ENCODE measurements at places on chromosomes 11 and 22.
A peak's percentile ranks its signal among the peaks of the same experiment; 100 is the strongest.

- peaks cover 21% of the 10 kb centered on the region for H3K36me3 ChIP-seq
- no peak overlapping the region for H3K27ac ChIP-seq
- H3K4me1 ChIP-seq, result no peaks in the 10 kb centered on the region
- no peaks in the 10 kb centered on the region for H3K27me3 ChIP-seq
- no peak overlapping the region for H3K4me3 ChIP-seq
Observed at GRCh38 chr22:17536269-17536668, 27.0 kb upstream of the SLC25A18 start.

DNA sequence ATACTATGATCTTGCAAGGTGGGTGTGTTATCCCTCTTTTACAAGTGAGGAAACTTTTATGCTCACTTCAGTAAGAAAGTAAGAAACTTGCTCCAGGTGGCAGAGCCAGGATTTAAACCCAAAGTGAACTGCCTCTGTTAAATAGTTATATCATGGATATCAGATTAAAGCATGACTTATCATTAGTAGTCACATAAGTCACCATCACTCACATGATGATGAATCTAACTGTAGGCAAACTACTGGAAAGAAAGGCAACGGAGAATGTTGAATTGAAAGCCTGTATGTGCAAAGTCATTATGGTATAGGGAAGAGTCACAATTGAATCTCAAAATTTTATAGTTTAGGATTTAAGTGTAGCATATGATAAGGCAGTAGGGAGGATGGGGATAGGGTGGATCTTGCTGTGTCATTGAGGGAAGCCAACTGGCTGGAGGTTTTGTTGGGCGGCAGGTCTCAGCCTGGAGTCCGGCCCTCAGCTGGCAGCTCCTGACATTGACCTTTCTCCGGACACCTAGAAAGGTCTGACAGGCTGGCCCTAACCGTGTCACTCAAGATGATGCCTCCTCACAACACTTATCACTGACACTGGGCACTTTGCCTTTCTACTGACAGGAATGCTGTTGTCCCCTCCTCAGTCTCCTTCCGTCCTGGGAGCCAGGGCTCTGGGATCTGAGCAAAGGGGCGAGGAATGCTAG, 98.3 kb downstream of the EMSY start:
- peaks cover 58% of the 10 kb centered on the region for H3K36me3 ChIP-seq
- H3K27me3 ChIP-seq, result no peaks in the 10 kb centered on the region
- H3K4me3 ChIP-seq, result no peak overlapping the region
- no peaks in the 10 kb centered on the region for H3K4me1 ChIP-seq

- H3K36me3 ChIP-seq, result no peaks in the 10 kb centered on the region
- peaks cover 25% of the 10 kb centered on the region for H3K4me1 ChIP-seq
- peaks cover 12% of the 10 kb centered on the region for H3K27me3 ChIP-seq
- H3K4me3 ChIP-seq, result no peak overlapping the region
- no peak overlapping the region for H3K27ac ChIP-seq
Observed at GRCh38 chr11:130429983-130430382, 1.6 kb upstream of the ADAMTS8 start.

DNA sequence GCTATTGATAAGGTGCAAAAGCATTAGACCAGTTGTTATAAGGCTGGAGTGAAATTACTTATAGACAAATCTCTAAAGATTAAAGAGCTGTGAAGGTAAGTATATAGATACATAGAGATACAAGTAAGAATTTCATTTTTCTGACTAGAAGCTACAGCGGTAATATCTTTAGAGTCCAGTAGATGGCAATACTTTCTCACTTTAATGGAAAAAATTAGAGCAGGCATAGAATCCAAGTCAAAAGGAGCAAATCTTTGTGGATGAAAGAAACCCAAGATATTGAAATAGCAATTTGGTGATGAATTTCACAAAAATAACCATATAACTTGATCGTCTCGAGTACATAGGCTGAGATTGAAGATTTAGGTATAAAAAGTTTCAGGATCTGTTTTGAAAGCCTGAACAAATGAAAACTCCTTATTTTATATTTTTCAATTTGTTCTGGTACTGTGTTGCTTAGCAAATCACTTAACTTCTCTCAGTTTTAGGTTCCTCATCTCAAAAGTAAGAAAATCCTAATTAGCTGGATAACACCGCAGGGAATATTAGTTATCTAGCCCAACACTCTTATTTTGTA, 81.9 kb downstream of the UVRAG start:
- no peaks in the 10 kb centered on the region for H3K27me3 ChIP-seq
- H3K36me3 ChIP-seq, result no peaks in the 10 kb centered on the region
- no peak overlapping the region for H3K27ac ChIP-seq
- H3K4me3 ChIP-seq, result no peak overlapping the region

DNA sequence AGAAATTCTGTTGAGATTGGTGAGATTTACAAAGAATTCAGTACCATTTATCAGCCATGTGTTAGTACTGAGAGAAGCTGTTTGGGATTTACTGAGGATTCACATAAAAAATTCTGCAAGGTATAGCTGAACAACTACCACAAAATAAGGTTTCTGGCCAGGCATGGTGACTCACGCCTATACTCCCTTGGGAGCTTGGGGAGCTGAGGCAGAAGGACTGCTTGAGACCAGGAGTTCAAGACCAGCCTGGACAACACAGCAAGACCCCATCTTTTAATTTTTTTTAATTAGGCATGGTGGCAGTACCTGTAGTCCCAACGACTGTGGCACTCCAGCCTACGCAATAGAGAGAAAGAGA, 86.7 kb downstream of the SIK3 start:
- no peaks in the 10 kb centered on the region for H3K4me1 ChIP-seq
- DNase-seq, result no peak
- H3K36me3 ChIP-seq, result no peaks in the 10 kb centered on the region
- no peak overlapping the region for H3K27ac ChIP-seq

DNA sequence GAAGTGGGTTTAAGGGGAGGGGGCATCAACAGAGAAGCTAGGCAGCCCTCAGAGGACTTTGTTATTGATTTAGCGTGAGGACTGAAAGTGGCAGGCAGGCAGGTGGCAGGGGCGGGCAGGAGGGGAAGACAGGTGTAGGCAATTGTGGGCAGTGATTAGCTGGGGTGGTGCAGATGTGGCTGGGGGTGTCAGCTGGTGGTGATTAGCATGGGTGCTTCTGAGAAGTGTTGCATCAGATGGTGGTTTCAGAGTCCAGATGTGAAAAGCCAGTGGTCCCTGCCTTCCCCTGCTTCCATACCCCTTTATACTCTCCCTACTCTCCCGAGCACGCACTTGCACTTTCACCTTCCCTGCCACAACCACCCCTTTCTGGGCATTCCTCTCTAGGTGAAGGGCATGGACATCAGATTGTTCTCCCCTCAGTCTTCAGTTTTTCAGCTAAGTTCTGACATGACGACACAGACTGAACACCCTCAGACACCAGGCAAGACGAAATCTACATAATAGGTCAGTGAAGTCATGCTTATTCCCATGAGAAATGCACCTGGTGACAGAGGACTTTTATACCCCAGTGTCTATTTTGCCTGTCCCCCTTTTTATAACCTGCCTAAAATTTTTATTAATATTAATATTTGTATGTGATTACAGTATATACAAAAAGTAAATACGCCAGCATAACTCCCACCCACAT, 435.7 kb upstream of the CADM1 start:
- peaks cover 2% of the 10 kb centered on the region for H3K27me3 ChIP-seq
- no peaks in the 10 kb centered on the region for H3K4me1 ChIP-seq
- no peak overlapping the region for H3K4me3 ChIP-seq
- H3K36me3 ChIP-seq, result no peaks in the 10 kb centered on the region

GRCh38 chr11:119865661-119866156, 136.7 kb upstream of the NECTIN1 start:
- no peaks in the 10 kb centered on the region for H3K27me3 ChIP-seq
- no peak overlapping the region for H3K27ac ChIP-seq
- no peak overlapping the region for H3K4me3 ChIP-seq
- H3K36me3 ChIP-seq, result no peaks in the 10 kb centered on the region

- no peaks in the 10 kb centered on the region for H3K27me3 ChIP-seq
- H3K36me3 ChIP-seq, result peaks cover 3% of the 10 kb centered on the region
Observed at GRCh38 chr22:17629641-17630040, 1.1 kb upstream of the ATP6V1E1 start.

DNA sequence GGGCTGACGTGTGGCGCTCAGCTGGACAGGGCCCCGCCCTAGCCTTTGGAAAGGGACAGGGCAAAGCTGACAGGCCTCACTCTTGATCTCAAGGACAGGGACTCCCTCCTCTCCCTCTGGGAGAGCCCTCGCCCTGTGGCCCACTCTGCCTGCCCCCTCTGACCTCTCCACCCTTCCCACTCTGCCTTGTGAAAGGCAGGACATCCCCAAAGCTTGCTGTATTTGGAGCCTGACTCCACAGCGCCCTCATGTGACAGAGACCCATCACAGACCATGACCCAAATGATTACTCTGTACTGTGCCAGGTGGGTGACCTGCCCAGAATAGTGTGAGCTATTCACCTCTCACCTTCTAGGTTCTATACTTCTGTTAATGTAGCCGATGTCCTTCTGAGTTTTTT, 18.8 kb downstream of the P2RY2 start:
- DNase-seq, result peak; percentile 60
- H3K27me3 ChIP-seq, result no peaks in the 10 kb centered on the region
- peaks cover 27% of the 10 kb centered on the region for H3K4me1 ChIP-seq
- no peaks in the 10 kb centered on the region for H3K36me3 ChIP-seq

GRCh38 chr11:93199616-93200015, 1.8 kb upstream of the SLC36A4 start:
- H3K27me3 ChIP-seq, result no peaks in the 10 kb centered on the region
- no peak overlapping the region for H3K4me3 ChIP-seq
- DNase-seq, result no peak
- no peak overlapping the region for H3K27ac ChIP-seq
- H3K4me1 ChIP-seq, result peaks cover 6% of the 10 kb centered on the region

DNA sequence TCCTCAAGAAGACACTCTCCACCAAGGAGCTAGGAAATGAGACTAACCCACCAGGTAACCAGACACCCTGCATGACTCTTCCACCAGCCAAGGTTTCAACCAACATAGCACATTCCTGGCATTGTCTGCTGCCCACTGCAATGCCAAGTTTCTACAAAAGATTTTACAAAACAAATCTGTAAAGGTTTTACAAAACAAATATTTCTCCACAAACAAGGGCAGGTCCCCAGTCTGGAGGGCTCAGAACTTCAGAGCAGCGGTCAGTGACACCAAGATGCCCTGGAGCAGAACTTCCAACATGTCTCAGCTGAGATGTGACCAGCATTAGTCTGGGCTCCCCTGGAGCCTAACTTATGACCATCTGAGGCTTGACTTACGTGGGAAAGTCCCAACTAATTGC, 14.0 kb downstream of the GALNT18 start:
- H3K27me3 ChIP-seq, result no peaks in the 10 kb centered on the region
- H3K4me3 ChIP-seq, result no peak overlapping the region
- H3K27ac ChIP-seq, result no peak overlapping the region
- no peaks in the 10 kb centered on the region for H3K36me3 ChIP-seq

DNA sequence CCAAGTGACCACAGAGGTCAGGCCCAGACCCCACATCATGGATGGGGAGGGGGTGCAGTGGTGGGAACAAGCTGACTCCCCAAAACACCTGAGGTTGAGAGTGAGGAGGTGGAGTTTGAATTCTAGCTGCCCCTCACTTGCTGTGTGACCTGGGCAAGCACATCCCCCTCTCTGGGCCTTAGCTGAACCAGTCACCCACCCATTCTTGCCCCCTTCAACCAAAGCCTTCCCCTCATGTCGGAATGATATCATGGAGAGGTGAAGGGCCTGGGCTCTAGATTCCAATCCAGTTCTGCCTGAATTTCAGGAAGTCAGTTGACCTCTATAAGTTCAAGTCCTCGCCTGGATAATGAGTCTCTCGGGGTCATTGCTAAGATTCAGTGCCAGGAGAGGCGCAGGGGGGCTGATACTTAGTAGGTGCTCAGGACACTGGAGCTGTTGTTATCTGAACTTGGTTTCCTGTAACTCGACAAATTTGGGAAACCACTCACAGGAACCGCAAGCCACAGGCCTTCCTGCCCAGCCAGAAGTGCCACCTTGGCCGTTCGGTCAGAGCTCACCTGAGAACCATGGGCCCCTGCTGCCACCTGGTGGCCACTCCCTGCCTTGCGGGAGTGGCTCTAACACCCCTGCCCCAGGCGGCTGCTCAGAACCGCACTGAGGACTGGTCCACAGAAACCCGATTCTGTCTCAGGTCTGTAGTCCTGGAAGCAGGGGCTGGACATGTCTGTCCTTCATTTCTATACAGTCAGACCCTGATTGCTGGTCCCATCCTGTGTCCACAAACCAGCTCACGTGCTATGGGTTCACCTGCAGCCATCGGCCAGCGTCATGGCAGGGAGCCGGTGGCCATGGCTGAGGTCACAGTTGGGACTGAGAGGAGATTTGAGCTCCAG, 6.9 kb downstream of the CDC42EP1 start:
- DNase-seq, result peak; percentile 86
- H3K4me1 ChIP-seq, result peaks cover 89% of the 10 kb centered on the region
- H3K4me3 ChIP-seq, result no peak overlapping the region
- peak overlapping the region; percentile 59 for H3K27ac ChIP-seq

GRCh38 chr11:123111465-123111864, 49.5 kb upstream of the HSPA8 start:
- no peak overlapping the region for H3K4me3 ChIP-seq
- no peak overlapping the region for H3K27ac ChIP-seq
- no peaks in the 10 kb centered on the region for H3K36me3 ChIP-seq

GRCh38 chr11:102882389-102883024, 7.7 kb upstream of the MMP12 start:
- H3K4me3 ChIP-seq, result no peak overlapping the region
- no peaks in the 10 kb centered on the region for H3K27me3 ChIP-seq
- no peak for DNase-seq
- no peaks in the 10 kb centered on the region for H3K36me3 ChIP-seq
- H3K27ac ChIP-seq, result no peak overlapping the region

DNA sequence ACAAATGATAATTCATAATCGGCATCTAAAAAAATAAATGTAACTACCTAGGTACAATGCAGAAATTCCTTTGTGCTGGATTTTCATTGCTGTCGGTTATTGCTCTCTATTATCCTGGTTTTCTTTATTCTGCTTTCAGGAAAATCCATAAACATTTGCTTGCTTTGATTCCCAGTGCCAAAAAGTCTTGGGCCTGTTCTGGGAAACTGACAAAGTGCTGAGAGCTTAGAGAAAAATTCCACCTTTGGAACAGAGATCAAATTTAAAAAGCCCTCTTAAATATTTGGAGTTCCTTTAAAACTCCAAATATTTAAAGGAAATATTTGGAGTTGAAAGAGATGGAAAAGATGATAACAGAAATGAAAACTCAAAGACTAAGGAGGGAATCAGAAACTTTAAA, 87.3 kb upstream of the ZBED5 start:
- no peaks in the 10 kb centered on the region for H3K36me3 ChIP-seq
- no peaks in the 10 kb centered on the region for H3K27me3 ChIP-seq
- DNase-seq, result no peak
- H3K4me3 ChIP-seq, result no peak overlapping the region
- H3K27ac ChIP-seq, result no peak overlapping the region
- H3K4me1 ChIP-seq, result no peaks in the 10 kb centered on the region

- no peak for DNase-seq
- H3K36me3 ChIP-seq, result no peaks in the 10 kb centered on the region
- no peak overlapping the region for H3K27ac ChIP-seq
Observed at GRCh38 chr11:123174196-123175183, 20.6 kb downstream of the CLMP start.

DNA sequence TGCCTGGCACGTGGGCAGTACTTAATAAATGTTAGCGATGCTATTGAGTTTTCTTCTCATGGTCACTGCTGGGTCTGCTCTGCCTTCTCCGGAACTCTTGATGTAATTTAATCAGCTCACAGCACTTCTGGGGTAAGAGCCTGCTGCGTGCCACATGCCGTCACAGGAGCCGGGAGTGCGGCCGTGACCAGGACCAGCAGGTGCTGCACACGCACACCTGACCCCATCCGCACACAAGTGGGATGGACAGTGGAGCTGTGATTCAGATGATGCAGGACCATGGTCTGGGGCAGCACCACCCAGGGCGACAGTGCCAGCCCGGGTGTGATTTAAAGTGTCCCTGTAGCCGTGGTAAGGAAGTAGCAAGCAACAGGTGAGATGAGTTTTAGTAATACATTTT, 61.2 kb downstream of the TBC1D22A start:
- DNase-seq, result no peak
- H3K36me3 ChIP-seq, result no peaks in the 10 kb centered on the region
- H3K27ac ChIP-seq, result no peak overlapping the region
- H3K27me3 ChIP-seq, result no peaks in the 10 kb centered on the region
- no peak overlapping the region for H3K4me3 ChIP-seq
